ENCODE measurements at places on chromosomes 1 and 21.

DNA sequence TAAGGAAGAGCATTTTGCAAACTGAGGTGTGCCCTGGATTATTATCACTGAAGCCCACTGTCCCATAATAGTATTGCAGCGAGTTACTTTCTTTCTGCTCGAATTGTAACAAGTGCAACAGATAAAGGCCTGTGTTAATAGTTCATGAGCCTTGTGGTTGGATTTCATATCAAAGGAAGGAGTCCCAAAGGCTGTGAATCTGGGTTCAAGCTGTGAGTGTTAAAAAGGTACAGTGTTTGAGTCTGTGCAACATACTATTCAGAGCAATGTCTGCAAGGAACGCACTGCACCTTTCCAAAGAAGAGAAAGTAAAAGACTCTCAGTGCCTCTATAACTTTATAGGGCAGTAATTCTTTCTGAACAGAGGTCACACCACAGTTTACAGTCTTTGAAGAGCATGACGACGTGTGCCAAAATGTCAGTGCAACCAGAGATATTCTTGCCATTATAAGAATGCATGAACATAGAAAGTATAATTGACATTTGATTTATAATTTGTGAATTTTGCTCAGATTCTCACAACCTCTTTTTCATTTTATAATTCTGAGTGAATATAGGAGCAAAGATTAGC lies 79.1 kb downstream of the CDC7 start:
- DNase-seq: no peak

DNA sequence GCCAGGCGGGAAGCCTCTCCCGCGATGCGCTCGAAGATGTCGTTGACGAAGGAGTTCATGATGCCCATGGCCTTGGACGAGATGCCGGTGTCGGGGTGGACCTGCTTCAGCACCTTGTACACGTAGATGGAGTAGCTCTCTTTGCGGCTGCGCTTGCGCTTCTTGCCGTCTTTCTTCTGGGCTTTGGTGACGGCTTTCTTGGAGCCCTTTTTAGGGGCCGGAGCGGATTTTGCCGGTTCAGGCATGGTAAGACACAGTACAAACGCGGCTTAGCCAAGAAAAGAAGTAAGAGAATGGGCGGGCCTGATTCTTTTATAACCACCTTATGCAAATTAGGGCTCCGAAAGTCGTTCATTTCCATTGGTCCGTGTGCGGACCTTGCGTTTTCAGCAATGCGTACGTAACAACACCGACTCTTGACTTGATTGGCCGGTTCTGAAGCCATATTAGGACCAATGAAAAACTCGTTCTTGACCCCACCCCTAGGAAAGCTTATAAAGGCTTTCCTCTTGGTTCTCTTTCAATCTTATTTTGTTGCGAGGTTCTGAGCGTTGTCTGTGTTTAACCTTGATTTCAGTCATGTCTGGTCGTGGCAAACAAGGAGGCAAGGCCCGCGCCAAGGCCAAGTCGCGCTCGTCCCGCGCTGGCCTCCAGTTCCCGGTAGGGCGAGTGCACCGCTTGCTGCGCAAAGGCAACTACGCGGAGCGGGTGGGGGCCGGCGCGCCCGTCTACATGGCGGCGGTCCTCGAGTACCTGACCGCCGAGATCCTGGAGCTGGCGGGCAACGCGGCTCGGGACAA lies 12.8 kb upstream of the BOLA1 start:
- DNase-seq: peak; percentile 90

DNA sequence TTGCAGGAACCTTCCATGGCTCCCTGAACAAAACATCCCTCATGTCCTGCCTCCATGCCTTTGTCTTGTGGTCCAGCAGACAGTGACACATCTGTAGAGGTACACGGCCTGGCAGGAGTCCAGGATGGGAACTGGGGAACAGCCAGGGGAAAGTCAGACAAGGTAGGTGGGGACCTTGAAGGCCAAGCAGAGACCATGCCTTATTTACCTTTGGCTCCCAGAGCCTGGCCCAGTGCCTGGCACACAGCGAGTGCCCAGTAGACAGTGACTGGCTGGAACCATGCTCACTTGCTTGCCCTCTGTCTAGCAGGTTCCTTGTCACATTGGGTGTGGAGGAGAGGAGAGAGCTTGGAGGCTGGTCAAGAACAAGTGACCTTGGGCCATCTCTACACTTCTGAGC lies 81.0 kb downstream of the BCAR3 start:
- DNase-seq: no peak

- DNase-seq: no peak
These were observed 39.6 kb downstream of the PRDM15 start for GRCh38 chr21:41839387-41840000.

DNA sequence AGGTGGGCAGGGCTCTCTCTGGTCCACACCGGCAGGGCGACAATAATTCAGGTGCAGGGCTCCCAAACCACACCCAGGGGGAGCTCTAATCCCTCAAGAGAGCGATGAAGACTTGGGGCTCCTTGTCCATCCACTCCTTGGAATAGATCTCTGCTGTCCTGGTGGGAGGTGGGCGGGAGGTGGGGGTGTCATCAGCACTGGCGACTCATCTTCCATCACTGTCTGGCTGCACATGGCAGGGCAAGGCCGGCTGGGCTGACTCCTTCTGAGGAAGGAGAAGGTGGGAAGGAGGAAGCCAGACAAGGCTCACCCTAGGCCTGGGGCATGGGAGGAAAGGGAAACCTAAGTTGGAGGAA lies 29.3 kb downstream of the TNNT2 start:
- peak; percentile 20 for DNase-seq

GRCh38 chr1:4532656-4533055 lies 121.8 kb upstream of the AJAP1 start:
- no peak for DNase-seq

GRCh38 chr1:247112479-247112781 lies 8.3 kb upstream of the ZNF669 start:
- DNase-seq: no peak

DNA sequence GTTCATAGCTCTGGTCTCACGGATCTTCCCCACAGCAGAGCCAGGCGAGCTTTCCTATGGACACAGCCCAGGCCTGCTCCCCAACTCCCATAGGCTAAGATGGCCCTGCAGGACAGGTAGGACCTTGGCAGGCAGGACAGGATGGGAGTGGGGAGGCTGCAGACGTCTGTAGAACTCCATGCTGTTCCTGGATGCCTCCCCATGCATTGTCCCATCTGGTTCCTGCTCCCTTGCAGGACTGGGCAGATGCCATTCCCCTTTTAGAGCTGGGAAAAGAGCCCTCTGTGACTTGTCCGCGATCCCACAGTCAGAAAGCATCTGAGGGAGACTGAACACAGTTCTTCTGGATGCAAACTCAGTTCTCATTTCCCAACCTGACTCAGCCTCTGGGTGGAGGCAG lies 71.9 kb upstream of the ATP5PO start:
- no peak for DNase-seq

- DNase-seq: no peak
These were observed 1.7 kb upstream of the GLIS1 start for GRCh38 chr1:53740621-53741105.

DNA sequence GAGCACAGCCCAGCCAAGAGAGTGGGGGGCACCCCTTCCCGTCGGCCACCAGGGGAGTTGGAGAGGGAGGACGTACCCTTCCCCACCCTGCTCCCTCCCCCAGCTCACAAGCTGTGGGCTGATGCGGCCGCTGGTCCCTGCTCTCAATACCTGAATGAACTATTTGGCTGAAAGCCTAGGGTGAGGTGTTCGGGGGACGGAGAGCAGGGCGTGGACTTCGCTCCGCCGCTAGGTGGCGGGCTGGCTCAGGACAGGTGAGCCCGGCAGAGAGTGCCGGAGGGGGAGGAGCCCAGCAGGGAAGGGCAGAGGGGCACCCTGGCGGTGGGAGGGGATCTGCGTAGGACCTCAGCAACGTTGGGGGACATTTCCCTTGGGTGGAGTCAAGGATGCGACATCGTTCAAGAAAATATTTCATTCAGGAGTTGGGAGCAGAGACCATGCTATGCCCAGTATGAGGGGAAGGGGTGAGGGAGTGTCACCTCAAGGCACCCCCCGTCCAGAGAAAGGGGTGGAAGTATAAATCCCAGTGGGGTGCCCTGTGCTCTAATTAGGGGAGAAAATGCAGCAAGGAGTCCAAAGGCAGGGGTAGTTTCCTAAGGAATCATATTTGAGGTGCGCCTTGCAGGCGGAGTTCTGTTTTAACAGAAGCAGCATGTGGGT lies 12.0 kb upstream of the RHBG start:
- DNase-seq: peak; percentile 11

DNA sequence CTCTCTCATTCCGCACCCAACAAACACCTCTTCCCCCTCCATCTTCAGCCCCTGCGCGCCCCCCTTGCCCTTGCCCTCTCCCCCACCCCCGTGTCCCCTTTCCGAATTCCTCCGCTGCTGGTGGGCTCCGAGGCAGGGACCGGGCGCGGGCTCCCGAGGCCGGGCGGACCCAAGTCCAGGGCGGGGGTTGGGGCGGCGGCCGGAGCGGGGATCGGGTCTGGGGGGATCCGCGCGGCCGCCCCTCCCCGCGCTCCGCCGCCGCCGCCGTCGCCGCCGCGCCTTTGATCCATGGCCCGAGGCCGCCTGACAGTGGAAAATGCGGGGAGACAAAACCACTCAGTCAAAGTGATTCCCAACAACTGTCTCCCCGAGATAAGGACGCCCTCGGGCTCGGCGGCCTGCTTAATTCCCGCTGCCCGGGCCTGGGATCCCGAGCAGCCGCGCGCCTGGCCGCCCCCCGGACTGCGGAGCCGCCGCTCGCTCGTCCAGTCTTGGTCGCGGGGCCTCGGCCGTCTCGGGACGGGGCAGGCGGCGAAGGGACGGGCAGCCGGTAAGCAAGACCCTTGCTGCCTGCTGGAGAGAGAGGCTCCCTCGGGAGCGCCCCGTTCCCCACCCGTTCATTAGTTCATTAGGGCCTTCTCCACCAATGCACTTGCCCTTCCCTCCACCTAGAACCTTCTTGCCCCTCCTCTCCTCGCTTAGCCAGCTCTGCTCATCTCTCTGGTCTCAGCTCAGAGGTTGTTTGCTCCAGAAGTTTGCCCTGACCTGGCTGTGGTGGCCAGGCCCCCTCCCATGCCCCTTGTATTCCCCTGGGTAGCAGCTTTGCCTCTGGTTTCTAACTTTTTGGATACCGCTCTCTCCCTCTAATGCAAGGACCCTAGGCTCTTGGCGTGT lies 86.4 kb downstream of the PAX7 start:
- DNase-seq: no peak

- DNase-seq: no peak
These were observed 30.7 kb downstream of the HSPG2 start for GRCh38 chr1:21906173-21907078.

DNA sequence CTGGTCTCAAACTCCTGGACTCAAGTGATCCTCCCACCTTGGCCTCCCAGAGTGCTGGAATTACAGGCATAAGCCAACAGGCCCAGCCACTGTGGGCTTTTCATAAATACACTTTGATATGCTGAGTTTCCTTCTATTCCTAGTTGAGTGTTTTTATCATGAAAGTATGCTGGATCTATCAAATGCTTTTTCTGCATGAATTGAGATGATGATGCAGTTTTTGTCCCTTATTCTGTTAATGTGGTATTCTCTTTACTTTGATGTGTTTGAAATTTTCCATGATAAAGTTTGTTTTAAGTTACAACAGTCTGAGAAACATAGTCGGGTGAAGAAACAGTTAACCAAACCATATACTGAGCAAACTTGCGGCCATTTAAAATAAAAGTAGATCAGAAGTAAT lies 24.1 kb downstream of the RNF115 start:
- no peak for DNase-seq

DNA sequence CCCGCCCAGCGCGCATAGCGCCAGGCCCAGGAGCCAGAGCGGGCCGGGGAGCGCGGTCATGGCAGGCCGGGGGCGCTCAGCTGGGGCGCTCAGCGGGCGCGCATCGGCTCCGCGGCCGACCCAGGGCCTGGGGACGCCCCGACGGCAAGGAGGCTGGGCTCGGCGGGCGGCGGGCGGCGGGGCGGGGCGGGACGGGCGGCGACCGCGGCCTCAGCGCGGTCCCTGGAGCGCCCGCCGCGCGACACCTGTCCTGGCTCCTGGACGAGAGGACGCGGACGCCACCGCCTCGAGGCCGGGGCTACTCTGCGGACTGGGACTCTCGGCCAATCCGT lies 273 bp downstream of the BMP8B start:
- DNase-seq: no peak

- no peak for DNase-seq
These were observed 1327.0 kb downstream of the BRINP3 start for GRCh38 chr1:189150624-189151023.

DNA sequence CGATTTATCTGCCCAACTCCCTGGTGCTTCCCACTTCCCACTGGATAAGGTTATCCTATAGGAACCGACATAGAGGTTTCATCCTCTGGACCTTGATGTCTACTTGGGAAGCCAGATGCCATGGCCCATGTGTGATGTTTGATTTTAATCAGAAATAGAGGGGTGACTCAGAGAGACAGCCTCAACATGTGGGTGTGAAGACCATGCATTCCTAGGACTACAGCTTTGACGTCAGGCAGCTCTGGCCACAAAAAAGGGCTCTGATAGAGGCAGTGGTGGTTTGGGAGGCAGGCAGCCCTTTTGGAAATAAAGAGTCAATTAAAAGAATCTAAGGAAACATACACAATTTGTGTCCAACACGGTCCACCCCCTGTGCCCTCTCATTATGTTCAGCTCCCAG lies 5.2 kb upstream of the SH2D2A start:
- DNase-seq: no peak

DNA sequence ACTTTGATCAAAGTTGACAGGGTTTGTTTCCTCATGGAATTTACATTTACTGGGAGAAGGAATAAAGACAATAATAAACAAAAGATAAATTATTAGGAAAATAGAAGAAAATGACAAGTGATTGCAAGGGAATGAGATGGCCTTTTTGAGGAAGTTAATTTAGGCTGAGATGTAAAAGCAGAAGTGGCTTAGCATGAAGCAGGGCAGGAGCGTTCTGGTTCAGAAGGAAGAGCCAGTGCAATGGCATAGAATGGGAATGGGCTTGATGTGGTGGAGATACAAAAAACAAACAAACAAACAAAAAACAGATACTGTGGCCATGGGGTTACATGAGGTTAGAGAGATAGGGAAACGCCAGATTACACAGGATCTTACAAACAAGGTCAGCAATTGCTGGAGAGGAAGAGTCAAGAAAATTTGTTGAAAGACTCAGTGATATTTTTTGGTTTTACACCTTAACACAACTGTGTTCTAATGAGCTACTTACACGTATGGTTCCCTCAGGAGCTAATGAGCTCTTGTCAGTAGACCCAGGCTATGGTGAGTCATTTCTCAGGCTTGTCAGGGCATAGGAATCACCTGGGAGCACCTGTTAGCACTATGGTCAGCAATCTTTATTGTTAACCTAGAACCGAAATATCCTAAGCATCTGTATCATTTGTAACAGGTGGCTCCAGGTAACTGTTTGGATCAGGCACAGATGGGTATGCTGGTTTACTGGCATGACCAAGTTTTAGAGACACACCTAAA lies 8.7 kb upstream of the CADM3 start:
- no peak for DNase-seq

DNA sequence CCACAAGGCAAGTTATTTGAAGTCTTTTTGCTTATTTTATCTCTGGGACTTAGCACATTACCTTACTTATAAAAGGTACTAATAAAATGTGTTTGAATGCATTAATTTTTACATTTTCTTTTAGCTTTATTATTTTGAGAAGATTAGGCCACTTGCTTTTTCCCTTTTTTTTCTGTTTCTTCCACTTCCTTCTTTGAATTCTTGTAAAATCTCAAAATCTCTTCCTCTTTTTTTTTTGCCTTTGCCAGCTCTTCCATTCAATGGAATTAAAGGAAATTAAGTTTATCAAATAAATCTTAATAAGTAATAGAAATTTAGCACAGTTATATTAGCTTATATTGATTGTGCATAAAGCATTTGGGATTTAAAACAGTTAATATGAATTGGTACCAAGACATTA lies 260.9 kb downstream of the SRGAP2C start:
- DNase-seq: no peak

GRCh38 chr1:185291159-185291558 lies 25.9 kb downstream of the IVNS1ABP start:
- DNase-seq: no peak

Measured in activated CD4-positive, alpha-beta T cell treated with anti-CD3 and anti-CD28 coated beads, Interleukin-2, amount 50 U/mL, for 24 hours (primary cell).